WTC11 (cell line): ENCODE measurements at places on chromosomes 4 and X. TPM values are rescaled to one million over a fixed set of nuclear protein-coding genes. Genes with fewer than 3 reads are reported as not detected.

WDFY3 gene
- total RNA-seq, result 62.0 to 77.2 TPM (median 71.4 TPM) in 3 replicates

CD40LG gene
- 0.11 TPM in 1 of 3 replicates, not detected in the others for total RNA-seq

RIPPLY1 gene
- not detected in 3 replicates for total RNA-seq

GRCh38 chr4:56217343-56217890 is 169.9 kb downstream of the AASDH start:
- DNase-seq, result no peak

CFI gene
- 0.16 to 0.25 TPM in 2 of 3 replicates, not detected in the other for total RNA-seq

CWH43 gene
- total RNA-seq, result not detected in 3 replicates

- no peak for DNase-seq
These were observed 1.5 kb downstream of the USP38 start for GRCh38 chr4:143186212-143186611.

GRCh38 chr4:166293556-166293955 is 420.5 kb downstream of the TLL1 start:
- no peak for DNase-seq

GRCh38 chr4:173517781-173518424 is 12.1 kb downstream of the HAND2 start:
- DNase-seq, result peak; percentile 72

PIN4 gene
- total RNA-seq, result 8.0 to 9.3 TPM (median 8.8 TPM) in 3 replicates

GRCh38 chrX:152988536-152989291 is 5.2 kb downstream of the PNMA5 start:
- DNase-seq, result no peak

GRCh38 chr4:153585026-153585425 is 99.1 kb upstream of the TLR2 start:
- no peak for DNase-seq

DNA sequence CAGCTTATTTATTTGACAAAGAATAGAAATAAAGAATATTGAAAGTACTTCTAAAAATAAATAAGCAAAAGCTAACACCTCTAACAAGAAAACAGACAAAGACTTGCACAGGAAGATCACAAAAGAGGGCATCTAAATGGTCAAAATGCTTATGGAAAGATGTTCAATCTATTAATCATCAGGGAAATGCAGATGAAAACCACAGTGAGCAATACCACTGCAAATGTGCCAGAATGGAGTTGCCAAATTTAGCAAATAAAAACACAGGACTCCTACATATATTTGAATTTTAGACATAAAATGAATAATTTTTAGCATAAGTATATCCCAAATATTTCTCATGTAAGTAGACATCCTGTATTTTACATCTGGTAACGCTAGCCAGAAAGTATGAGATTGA is 56.1 kb upstream of the HPGD start:
- no peak for DNase-seq

IGFBP7 gene
- total RNA-seq, result 1.0 to 1.5 TPM (median 1.4 TPM) in 3 replicates

GRCh38 chr4:14700544-14700943 is 301.7 kb upstream of the CPEB2 start:
- no peak for DNase-seq

DNA sequence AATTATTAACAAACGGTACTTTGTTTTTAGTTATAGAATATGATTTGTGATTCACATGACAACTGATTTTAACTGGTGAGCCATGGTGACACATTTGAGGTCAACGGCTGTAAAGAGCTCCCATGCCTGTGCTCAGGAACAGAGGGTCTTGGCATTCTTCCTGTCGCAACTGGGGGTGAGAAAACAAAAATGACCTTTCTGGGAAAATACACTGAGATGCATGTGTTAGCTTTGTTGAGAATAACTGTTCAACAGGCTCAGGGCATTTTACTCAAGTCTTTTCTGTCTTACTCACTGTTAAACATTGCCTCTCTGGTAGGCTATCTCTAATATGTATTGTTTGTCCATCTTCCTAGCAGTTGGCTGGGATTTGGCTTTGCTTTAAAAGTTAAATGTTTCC is 57.1 kb upstream of the HPGD start:
- no peak for DNase-seq

DNA sequence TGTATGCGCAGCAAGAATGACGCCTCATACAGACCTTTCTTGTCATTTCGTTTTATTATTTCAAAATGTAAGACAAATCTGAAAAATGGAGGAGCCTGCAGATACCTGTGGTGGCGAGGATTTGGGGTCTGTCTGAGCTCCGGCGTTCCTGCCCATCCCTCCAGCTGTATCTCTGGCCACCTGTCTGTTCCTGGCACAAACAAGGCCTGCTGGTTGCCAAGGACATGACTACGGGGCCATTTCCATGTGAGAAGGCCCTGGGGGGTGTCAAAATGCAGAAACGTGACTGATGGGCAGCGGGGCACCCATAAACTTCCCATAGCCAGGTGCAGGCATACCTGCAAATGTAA is 591 bp upstream of the TSPAN7 start:
- no peak for DNase-seq

SAGE1 gene
- not detected in 3 replicates for total RNA-seq

RHOXF2 gene
- total RNA-seq, result 0.07 to 0.20 TPM in 2 of 3 replicates, not detected in the other

DNA sequence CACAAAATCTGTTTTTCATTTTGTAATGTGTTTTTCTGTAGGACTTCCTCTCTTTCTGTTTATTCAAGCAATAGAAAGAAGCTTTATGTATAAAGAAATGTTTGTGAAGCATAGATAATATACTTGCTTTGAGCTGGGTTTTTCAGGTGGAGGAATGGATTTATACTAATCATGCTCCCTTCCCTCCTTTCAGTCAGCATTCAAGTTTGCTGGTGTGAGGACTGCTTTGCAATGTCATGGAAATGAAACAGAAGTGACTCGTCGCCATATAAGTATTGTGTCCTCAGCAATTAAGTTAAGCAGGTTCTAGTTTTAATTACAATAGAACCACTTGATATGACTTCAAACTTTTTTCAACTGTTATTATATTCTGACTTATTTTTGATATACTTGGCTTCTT is 1447.1 kb downstream of the PCDH19 start:
- DNase-seq, result no peak

FAM53A gene
- 2.9 to 5.2 TPM (median 5.1 TPM) in 3 replicates for total RNA-seq

CYLC1 gene
- not detected in 3 replicates for total RNA-seq

DNA sequence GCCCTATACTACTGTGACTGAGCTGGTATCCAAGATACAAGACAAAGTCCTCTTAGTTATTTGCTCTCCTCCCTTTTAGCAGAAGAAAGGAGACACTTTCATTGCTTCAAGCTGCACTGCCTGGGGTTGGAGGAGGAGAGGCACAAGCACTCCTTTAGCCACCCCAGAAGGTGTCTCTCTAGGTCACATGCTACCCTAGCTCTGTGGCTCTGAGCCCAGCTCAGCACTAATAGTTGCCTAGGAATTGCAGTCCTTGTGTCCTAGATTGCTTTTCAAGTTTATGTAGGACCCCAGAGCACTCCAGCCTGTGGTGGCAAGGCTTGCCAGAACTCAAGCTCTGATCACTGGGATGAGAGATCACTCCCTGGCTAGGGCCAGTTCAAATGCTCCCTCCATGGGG is 24.4 kb upstream of the LHFPL1 start:
- no peak for DNase-seq

GRCh38 chr4:29970626-29971025 is 749.5 kb upstream of the PCDH7 start:
- no peak for DNase-seq

IBSP gene
- not detected in 3 replicates for total RNA-seq

- peak; percentile 24 for DNase-seq
These were observed 10.0 kb downstream of the QRFPR start for GRCh38 chr4:121370729-121371325.

AMBN gene
- total RNA-seq, result not detected in 3 replicates

DNA sequence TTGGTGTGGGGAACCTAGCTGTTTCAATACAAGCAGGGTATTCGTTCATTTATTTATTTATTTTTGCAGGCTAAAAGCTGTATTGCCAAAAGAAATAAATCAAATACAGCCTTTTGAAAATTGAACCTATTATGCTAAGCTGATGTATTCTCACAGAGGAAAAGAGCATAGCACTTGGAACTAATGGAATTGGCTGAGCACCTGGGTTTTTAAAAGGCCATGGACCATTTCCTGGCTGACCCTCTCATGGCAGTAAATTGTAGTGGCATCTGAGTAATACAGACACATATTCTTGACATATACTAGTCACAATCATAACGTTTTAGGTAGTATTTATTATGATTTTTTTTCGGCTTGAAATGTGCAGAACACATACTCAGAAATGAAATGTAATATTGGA is 71.8 kb upstream of the ALG13 start:
- no peak for DNase-seq

MAGEE1 gene
- total RNA-seq, result 7.3 to 9.2 TPM (median 8.0 TPM) in 3 replicates

GRCh38 chr4:113603911-113604310 is 157.6 kb downstream of the CAMK2D start:
- no peak for DNase-seq

- DNase-seq, result no peak
These were observed 26.1 kb upstream of the PRDM8 start for GRCh38 chr4:80171251-80171650.

IL2 gene
- total RNA-seq, result 0.61 to 2.2 TPM (median 0.64 TPM) in 3 replicates

DNA sequence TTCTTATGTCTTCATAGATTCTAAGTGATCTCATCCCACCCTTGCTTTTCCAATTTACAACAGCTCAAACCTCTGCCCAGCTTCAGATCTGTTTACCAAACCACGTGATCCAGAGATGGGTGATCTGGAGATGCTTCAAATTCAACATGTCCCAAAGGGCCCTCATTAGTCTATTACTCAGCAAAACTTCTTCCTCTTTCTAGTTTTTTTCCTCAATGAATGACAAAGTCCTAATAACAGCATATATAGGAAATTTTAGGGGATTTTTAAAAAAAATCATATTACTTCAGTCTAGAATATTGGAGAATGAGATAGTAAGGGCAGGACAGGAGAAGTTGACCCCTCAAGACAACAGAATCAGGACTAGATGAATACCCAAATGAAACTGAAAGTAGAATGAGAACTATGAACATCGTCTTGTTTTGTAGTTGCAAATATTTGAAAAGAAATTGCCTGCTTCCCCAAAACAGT is 127.1 kb downstream of the CFAP299 start:
- DNase-seq, result no peak

- no peak for DNase-seq
These were observed 153.5 kb downstream of the SH3BGRL start for GRCh38 chrX:81355436-81355835.

SAP30 gene
- total RNA-seq, result 20.0 to 21.1 TPM (median 20.0 TPM) in 3 replicates

BRS3 gene
- total RNA-seq, result not detected in 3 replicates

DNA sequence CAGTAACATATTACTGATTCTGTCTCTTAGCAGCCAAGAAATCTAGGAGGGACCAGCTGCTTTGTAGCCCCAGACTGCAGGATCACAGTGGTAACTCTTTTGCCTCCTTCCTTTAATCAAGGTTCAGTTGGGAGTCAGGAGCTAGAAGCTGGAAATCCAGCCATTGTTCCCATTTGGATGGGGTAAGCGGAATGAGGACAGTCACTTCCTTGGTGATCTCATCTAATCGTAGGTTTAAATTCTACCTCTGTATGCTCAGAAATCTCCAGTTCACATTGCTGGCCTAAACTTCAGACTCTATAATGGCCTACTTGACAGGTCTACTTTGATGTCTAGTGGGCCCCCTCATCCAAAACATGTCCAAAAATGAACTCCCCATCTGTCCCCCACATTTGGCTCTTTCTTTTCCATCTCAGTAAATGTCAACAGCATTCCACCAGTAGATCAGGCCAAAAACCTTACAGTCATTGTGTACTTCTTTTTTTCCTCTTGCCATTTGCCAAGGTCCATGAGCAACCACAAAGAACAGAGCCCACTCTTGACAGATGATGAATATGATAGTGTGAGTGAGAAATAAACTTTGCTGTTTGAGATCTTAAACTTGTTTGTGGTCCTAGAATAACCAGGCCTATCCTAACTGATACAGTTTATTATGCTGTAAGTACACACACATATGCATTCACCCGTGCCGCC is 40.1 kb downstream of the WWC2 start:
- DNase-seq, result no peak

GRCh38 chr4:184534511-184535391 is 60.4 kb upstream of the IRF2 start:
- no peak for DNase-seq

DNA sequence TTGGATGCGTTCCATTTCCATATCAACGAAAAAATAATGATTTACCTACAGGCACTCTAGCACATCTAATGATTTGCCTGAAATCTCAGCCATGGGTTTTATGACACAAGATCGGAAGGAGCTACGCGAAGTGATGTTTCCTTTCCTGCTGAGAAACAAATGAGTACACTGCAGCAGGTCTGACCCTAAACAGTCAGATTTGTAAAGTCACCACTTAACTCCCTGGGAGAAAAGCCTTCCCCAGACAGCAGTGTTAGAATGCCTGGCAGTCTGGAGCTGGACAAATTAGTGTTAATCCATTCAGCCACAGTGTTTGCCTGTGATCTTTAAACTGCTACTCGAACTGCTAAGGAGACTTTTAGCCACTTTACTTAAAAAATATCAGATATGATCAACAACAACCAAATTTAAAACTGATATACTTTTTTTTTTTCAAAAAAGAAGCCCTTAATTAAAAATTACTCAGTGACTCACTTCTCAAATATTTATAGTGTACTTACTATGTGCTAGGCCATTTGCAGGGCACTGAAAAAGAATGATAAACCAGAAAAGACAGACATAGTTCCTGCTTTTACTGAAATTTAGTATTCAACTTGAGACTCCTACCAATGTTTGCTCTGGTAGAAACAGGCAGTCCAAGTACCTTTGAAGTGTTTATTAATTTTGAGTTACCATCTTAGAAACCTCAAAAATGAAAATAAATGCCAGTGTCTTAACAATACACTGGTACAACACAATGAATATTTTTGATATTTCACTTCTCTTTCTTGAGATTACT is 104.5 kb downstream of the SHISA3 start:
- DNase-seq, result no peak

DNA sequence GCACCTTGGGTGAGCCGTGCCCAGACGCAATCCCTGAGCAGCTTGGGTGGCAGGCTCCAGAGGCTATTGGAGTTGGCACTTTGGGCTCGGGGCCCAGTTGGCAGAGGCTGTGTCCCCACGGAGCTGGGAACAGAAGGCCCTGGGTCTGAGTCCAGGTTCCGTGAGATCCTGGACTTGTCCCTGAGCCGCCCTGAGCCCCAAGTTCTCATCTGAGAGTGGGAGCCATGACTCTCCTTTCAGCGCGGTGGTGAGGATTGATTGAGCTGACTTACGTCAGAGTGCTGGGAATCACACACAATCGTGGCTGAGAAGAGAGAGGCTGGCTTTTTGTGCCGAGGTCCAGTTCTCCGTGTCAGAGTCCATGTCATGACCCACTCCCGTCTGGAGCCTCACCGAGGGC is 98.0 kb downstream of the PSAPL1 start:
- no peak for DNase-seq

DNA sequence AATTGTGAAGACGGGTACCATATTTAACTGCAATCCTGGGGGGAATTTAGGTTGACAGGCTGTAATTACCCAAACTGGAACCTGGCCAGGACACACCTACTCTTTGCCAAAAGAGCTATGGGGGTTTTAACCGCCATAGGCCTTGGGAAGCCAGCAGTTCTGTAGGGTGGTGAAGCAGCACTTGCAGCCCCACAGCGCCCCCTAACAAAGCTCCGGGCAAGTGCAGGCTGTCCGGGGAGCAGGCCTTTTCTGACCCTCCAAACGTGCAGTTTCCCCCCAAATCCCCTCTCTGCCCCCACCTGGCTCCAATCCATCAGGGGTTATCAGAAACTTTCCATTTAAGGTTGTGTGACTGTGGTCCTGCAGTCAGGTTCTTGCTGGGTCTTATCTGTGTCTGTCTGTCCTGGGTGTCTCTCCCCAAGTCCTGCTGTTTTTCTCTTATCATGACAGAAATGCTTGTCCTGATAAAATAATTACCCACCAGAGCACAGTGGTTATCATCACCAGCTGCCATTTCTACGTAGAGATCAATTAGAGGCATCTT is 350.9 kb downstream of the MID1IP1 start:
- peak; percentile 77 for DNase-seq
